Activated CD8-positive, alpha-beta T cell treated with anti-CD3 and anti-CD28 coated beads, Interleukin-2, amount 10 ng/mL, durations not matched to agents 7 days and 5 days (primary cell): ENCODE measurements at places on chromosomes 2 and 18. TPM values are rescaled to one million over a fixed set of nuclear protein-coding genes. Genes with fewer than 3 reads are reported as not detected.

Gene TNFAIP6
- not detected for total RNA-seq

Gene ABCA12
- total RNA-seq = not detected

Gene PGAP1
- total RNA-seq = 33.9 TPM

Gene GALNT3
- 6.2 TPM for total RNA-seq

Gene ACOXL
- total RNA-seq = not detected

Gene BCL11A
- 0.03 TPM for total RNA-seq

Gene C2orf74
- total RNA-seq = 8.8 TPM

Gene HS6ST1
- 7.1 TPM for total RNA-seq

Gene ARHGAP25
- total RNA-seq = 68.7 TPM

Gene MALL
- total RNA-seq = not detected

Gene ALLC
- total RNA-seq = not detected

Gene CD8B
- total RNA-seq = 439 TPM

Gene FOXI3
- total RNA-seq = not detected

DNA sequence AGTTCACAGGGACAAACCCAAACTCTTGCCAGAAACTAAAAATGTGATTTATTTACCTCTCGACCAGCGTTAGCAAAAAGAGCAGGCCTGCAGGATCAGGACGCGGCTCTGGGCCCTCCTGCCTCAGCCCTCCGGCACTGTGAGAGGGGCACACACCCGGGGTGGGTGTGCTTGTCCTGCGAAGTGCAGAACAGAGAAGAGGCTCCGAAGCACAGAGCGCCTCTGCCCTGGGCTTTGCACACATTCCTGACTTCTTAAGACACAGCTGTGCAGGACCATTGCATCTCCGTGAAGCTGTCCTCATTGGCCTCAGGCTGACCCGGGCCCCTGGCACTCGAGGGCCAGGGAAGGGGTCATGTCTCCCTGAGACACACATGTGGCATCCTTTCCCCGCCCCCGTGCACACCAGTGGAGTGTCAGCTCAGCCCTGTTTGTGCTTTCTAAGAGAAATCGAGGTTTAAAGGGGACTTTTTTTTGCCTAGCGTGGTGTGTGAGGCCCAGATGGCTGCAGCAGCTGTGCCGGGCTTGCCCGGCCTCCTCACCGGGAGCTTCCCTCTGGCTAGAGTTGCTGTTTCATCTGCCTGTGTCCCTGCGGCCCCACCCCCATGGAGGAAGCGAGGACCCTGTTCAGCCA, 9.9 kb upstream of the NFATC1 start:
- DNase-seq = no peak

- peak; percentile 24 for DNase-seq
These were observed 908 bp downstream of the ERLEC1 start for GRCh38 chr2:53787614-53788289.

DNA sequence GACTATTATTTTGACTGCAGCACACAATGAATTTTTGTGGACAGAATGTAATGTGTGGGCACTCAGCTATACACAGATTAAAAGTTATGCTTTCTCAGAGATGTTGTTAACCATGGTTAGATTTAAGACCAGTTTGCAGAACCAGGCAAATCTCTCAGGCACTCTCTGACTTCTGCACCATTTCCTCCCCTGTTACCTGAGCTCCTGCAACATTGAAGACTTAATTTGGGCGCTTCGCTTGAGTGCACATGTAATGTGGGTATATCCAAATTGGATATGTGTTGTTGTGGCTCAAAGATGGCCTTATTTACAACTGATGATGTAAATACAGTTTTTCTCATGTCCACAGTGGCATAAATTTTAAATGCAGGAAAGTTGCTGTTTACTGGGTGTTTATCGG, 469.4 kb downstream of the PTPRM start:
- DNase-seq = no peak

DNA sequence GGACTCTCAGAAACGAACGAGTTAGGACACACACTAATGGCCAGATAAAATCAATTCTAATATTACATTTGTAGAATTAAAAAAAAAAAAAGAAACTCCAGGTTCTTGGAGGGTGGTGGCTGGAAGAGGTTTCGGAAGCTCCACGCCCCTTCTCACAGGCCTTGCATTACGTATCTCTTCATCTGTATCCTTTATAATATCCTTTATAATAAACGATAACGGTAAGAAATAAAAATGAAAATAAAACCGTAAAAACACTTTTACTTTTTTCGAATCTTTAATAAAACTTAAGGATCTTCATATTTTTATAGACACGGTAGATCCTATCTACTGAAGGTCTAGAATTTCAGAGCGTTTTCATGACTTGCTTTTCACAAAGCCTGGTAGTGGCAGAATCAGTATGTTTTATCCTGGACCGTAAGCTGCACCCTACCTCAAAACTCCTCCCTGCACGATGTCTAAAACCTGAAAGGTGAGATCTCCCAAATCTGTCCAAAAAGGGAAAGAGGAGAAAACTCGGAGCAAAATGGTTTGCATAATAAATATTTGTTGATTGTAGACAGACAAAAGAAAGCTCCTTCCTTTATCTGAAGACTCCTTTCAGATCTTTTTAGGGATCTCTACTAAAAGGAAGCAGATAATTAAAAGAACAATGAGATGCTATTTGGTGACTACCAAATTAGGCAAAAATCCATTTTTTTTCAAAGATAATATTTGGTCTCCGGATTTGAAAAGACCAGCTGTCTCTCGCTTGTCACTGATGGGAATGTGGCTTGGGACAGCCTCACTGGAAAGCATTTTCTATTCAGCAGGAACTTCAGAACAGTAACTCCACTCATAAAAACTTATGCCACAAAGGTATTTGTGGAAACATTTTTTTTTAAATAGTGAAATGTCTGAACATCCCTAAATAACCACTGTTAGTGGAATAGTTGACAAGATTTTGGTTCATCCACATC, 2.0 kb upstream of the CXCR4 start:
- DNase-seq = no peak

GRCh38 chr2:40027968-40028367, 248.9 kb upstream of the THUMPD2 start:
- no peak for DNase-seq

DNA sequence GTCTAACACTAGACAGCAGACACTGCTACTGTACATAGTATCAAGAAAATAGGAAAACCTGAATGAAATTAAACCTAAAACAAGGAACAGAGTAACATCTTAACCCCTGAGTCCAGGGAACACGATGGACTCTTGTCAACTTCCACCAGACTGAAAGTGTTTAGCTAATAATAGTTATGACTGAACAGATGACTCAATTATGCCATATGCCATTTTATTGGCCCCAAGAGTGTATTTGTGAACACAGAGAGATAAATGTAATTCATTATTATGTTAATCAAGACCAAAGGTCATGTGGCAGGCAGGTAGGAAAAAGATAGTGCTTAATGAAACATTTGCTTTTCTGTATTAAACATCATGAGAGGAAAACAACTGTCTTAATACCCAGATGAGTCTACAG, 58.0 kb downstream of the NYAP2 start:
- no peak for DNase-seq

DNA sequence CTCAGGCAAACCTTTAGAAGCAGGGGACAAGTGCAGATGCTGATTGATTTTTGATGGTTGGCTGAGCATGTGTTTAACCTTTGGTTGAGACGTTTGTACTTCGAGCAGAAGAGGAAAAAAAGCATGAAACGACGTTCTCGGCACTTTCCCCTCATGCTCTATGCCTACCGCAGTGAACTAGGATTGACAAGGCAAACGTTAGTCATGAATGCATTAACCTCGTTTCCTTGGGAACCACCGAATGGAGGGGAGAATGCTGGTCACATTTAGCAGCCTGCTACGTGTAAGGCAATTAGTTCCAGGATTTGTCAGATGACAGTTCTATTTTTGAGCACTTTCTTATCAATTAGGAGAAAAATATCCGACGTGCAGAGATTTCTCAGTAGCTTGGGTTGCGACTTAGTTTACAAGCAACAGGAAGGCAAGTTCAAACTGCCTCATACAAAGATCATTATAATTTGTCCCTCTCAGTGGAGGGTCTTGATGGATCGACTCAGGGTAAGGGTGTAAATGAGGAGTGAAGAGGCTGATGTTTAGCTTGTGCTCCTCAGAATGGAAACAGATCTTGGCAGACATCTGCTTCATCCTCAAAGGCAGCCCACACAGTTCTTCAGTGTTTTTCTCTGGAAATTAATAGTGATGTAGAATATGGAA, 47.4 kb upstream of the GPR45 start:
- DNase-seq = no peak

DNA sequence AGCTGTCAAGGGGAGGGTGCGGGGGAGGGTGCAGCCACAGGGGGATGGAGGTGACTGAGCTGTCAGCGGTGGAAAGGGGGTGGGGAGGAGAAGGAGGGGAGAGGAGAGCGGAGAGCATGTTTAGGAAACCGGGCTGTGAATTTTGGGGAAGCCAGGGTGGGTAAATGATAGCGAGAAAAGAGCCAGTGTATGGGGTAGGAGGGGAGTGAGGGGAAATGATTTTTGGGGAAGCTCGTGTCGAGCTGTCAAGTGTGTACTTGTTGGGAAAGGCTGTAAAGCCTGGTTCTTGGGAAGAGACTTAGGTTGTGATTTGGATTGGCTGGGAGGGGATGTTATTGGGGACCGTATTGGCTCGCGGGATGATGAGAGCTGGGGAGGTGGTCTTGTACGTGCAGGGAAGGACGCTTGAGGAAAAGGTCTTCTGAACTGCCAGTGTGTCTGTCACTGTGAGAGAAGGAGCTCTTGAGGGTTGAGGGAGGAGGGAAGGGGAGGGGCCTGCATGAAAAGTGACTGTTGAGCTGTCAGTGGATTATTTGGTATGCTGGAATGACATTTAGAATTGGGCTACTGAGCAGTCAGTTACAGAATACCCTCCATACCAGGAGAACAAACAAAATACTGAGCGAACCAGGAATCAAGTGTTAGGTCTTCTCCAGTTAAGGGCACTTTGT, 1.0 kb downstream of the UBR3 start:
- DNase-seq = peak; percentile 66

DNA sequence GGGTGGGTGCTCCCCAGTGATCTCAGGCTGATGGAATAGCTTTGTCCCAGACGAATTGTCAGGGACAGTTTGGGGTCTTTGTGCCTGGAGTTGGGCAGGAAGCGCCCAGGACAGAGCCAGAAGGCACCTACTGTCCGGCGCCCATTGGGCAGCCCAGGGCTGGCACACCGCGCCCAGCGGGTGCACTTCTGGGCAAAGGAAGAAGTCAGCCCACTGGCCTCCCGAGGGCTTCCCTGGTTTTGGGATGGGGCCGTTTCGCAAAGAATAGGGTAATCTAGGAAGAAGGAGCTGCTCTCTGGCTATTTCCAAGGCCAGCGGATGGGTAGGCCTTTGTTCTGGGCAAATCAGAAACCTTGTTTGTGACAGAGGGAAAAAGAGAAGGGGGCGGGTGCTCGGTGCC, 3.5 kb upstream of the SIX2 start:
- DNase-seq = no peak

DNA sequence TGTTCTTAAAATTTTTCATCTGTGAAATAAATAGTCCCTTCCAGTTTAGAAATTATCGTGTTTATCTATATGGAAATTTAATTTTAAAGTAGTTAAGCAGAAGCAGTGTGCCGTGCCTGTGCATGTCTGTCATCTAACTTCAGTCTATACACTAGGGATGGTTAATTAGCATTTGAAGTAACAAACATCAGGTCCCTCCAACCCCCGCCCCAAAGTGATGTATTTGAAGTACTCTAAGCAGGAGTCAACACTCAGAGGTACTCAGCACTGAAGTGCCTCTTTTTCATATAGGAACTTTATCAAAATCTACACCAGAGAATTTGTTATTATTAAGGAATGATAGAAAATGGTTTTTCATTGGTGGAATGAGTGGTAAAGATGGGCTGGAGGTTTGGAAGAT, 33.0 kb downstream of the LANCL1 start:
- DNase-seq = no peak

GRCh38 chr2:138445227-138445626, 56.3 kb upstream of the SPOPL start:
- DNase-seq = no peak

- DNase-seq = no peak
These were observed 79.3 kb upstream of the LGALSL start for GRCh38 chr2:64374686-64375085.

DNA sequence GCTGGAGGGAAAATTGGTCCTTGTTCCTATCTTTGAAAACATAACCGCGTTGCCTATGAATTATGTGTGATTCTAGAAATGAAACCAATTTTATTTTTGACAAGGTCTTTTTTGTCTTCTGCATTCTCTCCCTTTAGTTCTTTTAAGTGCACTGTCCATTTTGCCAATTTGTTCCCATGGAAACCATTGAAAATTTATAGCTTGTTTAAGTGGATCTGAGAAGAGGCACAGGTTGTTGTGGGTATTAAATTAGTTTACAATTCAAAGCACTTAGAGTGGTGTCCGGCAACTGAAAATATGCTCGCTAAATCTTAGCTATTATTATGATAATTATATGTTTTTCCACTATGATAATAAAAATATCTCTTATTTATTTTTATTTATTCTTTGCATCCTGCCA, 107.5 kb upstream of the FSHR start:
- no peak for DNase-seq

DNA sequence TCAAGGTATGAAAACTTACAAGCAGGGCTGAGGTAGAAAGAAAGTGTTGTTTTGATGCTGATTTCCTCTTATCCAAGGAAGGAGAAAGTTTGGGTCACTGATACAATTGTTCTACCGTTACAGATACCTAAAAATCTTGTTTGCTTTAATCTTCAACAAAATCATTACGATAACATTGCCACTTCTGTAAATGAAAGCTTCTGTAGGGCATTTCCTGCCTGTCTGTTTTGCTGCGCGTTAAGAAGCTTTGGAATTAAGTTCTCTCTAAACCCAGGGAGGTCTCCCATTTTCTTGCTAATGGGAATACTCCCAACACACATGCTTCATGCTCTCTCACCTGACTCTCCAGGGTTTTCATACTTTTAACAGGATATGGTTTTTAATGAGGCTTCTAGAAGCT, 258.5 kb downstream of the PTGR3 start:
- no peak for DNase-seq

DNA sequence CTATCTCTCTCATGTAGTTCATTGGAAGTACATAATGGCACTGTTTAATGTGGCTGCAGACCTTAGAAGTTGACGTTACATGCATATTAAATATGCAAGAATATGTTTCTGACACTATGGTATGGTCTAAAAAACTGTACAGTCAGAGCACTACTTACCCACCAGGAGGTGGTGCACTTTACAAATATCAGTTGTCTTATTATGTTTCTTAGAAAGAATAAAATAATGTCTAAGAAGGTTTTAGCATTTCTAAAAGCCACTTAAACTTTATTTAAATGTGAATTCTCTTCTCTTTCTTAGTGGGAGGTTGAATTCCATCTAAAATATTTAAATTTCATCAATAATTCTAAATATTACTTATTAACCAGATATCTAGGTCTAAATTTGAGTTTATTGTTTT, 4.3 kb downstream of the TMEFF2 start:
- no peak for DNase-seq
